ENCODE measurements at places on chromosomes 11 and 22.
A peak's percentile ranks its signal among the peaks of the same experiment; 100 is the strongest.

DNA sequence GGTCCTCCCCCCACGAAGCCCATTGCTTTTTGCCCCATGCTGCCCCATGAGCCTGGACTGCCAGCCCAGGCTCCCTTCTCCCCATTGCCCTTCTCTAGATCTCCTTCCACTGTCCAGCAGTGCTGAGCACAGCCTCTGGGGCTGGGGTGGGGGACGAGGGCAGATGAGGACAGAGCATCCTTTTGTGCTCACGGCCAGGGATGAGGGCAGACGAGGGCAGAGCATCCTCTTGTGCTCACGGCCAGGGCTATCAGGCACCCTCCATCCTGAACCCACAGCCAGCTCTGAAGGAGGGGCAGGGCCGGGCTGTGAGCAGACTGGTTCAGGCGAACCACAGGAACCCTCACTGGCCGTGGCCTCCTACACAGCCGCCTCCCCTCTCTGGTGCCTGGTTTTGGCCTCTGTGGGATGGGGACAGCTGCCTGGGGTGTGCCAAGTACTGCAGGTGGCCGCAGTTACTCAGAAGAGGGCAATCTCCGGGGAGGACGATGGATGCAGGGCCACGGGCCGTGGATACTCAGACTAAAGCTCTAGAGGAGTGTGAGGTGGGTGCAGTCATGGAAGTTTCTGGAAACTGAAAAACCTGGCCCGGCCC, 1258.8 kb downstream of the BRD1 start:
- DNase-seq, result no peak

DNA sequence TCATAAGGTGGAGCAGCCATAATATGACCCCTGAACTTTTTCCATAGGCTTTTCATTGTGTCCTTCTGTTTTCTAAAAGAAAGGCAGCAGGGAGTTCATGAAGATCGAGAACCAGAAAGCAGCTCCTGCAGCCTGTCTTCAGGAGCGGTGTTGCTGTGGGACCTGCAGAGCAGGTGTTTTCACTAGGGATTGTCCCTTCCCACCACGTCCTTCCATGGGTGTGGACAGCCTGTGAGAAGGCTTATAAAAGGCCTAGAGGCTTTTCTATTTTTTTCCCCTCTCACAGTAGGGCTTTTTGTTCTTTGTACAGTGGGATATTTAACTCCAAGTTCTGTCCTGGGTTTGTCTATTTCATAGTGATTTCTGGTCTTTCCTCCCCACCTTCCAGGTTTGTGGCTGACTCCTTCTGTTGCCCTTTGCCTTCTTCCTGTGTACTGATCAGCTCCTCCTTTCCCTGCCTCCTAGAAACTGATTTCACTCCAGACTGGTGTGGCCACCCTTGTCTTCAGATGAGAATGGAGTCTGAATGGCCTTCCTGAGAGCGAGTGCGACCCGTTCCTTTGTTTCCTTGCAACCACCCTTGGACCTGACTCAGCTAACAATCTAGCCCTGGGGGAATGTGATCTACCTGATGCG, 10.1 kb downstream of the MRPL16 start:
- DNase-seq, result no peak

- DNase-seq, result no peak
These were observed 23.8 kb downstream of the TPBGL start for GRCh38 chr11:75264356-75264755.

DNA sequence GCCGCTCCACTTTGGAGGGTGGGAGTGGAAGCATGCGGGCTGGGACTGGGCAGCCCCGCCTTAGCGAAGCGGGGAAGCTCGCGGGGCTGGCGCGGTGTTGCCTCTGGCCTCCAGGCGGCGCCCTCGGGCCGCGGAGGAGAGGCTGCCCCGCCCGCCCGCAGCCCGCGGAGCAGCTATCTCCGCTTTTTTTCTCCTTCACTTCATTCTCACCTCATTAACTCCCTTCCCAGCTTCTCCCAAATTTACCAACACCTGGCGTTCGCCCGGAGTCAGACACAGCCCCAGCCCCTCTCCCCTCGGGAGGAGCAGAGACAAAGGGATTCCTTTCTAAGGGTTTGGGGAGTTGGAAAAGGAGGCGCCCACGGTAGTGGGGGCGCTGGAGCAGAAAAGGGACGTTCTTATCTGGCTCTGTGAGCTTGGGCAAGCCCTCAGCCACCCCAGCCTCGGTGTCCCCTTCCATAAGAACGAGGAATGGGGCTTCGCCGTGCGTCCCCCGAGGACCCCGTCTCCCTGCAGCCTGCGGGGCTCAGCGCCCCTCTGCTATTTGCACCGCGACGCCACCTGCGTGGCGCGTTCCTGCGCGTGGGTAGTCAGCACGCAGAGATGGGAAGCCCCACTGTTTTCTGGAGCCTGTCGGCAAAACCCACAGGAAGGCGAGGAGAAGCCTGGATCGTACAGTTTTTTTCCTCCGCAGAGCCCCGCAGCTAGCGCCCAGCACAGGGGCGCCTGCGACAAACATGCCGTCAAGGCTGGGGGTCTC, 1.5 kb upstream of the WNT11 start:
- DNase-seq, result peak; percentile 81

DNA sequence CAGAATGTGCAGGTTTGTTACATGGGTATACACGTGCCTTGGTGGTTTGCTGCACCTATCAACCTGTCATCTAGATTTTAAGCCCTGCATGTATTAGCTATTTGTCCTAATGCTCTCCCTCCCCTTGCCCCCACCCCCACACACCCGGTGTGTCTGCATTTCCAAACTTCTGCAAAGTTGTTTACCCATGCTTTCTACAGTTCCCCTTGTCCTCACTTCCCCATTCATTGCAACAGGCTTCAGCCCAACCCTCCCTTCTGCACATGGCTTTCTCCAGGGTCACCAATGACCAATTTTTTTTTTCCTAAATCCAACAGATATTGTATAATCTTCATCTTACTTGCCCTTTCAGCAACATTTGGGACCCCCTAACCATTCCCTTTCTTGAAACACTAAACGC, 32.0 kb upstream of the NUP50 start:
- DNase-seq, result no peak
